HuH-7 (cell line): ENCODE measurements at places on chromosomes 6 and 20.

- no peak for DNase-seq
Observed at GRCh38 chr20:55172310-55173002, 697.1 kb downstream of the DOK5 start.

DNA sequence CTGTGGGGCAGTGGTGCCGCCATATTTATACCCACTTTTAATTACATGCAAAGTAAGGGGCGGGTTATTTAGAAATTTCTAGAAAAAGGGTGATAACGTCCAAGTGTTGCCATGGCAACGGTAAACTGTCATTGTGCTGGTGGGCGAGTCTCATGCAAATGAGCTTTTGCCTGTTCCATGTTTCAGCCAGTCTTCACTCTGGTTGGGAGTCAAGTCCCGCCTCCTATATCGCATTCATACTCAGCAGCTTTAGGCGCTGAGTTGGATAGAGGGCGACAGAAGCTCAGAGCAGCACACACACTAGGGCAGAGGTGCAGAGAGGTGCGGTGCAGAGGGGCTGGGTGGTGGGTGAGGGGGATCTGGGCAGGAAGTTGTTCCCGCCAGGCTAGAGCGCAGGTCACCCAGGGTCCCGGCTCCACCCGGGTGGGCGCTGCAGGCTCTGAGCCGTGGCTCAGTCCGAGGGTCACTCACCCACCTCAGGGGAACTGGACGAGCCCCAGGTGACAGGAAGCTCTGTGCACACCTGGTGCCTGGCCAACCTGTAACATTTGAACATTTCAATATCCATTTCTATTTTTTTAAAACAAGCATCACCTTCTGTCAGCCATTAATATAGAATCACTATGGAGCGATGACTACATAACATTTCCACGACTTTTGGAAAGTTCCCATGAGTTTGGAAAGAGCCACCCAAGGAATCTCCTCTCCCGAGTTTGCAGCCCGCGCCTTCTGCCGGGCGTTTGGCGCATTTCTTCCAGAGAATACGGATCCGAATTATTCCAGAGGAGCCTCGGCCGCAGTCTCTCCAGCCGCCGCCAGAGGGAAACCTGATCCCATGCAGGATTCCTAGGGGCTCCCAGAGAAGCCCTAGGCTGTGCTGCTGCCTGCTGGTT lies 89.1 kb upstream of the PHACTR3 start:
- DNase-seq: peak; percentile 86

- no peak for DNase-seq
Observed at GRCh38 chr20:17377231-17377630, 150.4 kb downstream of the PCSK2 start.

GRCh38 chr20:48828734-48829460 lies 1.1 kb upstream of the PREX1 start:
- DNase-seq: no peak

- DNase-seq: no peak
Observed at GRCh38 chr6:53915026-53915691, 120.4 kb downstream of the LRRC1 start.

- no peak for DNase-seq
Observed at GRCh38 chr6:63760199-63760598, 124.6 kb downstream of the PHF3 start.

DNA sequence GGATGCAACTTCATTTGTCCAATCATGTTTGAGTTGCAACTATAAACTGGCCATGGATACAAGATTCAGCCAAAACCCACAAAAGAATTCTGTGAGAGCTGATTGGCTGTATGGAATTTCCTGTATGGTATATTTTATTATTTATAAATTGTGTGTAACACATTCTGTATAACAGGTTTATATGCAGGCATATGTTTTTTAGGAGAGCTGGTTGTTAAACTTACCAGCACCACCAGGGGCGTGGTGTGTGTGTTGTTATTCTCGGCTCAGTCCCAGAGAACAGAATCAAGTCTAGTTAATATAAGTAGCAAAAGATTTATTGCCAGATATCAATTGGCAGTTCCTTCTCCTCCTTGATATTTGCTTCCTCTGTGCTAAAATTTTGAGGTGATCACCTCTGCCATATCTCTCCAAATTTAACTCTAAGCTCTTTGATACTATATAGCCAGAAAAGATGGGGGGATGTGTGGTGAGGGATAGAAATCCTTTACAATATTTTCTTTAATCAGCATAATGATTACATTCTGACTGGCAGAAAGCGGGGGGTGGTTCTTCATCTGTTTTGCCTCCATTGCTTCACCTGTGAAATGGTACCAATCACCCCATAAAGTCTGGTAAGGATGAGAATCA lies 22.9 kb downstream of the CNBD2 start:
- DNase-seq: peak; percentile 61

GRCh38 chr6:16488813-16489212 lies 250.4 kb downstream of the GMPR start:
- no peak for DNase-seq

- no peak for DNase-seq
Observed at GRCh38 chr20:14991023-14991422, 653.6 kb upstream of the FLRT3 start.

GRCh38 chr20:46914789-46915379 lies 20.2 kb downstream of the EYA2 start:
- no peak for DNase-seq

- no peak for DNase-seq
Observed at GRCh38 chr20:48626226-48626937, 201.4 kb downstream of the PREX1 start.

GRCh38 chr6:484746-485145 lies 93.2 kb downstream of the IRF4 start:
- no peak for DNase-seq

- peak; percentile 87 for DNase-seq
Observed at GRCh38 chr6:160991406-160992060, at the start of gene MAP3K4. Gene MAP3K4, plus strand, starts transcription at chr6:160991769. Its CDS starts 163 bp downstream, at chr6:160991932.

DNA sequence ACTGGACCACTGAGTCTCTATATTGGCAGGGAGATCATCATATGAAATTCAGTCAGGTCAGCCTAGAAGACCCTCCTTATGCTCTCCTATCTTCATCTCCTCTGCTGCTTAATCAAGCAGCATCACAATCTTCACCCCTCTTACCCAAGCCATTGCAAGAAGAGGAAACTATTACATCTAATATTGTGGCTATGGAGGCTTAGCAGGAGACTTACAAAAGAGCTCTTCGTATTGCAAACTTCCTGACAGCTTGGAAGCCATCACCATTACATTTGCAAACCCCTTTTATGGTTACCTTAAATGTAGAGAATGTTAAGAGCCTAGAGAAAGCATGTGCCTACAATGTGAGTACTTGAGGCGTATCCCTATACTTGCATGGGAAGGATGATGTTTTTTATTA lies 87.2 kb upstream of the STXBP5 start:
- DNase-seq: no peak

DNA sequence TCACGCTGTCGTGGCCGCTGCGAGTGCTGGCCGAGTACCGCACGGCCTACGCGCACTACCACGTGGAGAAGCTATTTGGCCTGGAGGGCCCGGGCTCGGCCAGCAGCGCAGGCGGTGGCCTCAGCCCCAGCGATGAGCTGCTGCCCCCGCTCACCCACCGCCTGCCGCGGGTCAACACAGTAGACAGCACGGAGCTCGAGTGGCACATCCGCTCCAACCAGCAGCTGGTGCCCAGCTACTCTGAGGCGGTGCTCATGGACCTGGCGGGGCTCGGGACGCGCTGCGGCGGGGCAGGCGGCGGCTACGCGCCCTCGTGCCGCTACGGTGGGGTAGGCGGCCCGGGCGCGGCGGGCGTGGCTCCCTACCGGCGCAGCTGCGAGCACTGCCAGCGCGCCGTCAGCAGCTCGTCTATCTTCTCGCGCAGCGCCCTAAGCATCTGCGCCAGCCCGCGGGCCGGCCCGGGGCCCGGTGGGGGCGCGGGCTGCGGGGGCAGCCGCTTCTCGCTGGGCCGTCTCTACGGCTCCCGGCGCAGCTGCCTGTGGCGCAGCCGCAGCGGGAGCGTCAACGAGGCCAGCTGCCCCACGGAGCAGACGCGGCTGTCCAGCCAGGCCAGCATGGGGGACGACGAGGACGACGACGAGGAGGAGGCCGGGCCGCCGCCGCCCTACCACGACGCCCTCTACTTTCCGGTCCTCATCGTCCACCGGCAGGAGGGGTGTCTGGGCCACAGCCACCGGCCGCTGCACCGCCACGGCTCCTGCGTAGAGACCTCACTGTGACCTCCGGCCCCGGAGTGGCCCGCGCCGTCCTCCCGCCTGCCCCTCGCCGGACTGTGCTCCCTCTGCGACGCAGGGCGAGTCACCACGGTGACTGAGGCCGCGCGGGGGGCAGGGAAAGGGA lies 5.7 kb downstream of the TMEM151B start:
- DNase-seq: no peak

GRCh38 chr6:39441986-39442385 lies 119.5 kb upstream of the KCNK16 start:
- no peak for DNase-seq

DNA sequence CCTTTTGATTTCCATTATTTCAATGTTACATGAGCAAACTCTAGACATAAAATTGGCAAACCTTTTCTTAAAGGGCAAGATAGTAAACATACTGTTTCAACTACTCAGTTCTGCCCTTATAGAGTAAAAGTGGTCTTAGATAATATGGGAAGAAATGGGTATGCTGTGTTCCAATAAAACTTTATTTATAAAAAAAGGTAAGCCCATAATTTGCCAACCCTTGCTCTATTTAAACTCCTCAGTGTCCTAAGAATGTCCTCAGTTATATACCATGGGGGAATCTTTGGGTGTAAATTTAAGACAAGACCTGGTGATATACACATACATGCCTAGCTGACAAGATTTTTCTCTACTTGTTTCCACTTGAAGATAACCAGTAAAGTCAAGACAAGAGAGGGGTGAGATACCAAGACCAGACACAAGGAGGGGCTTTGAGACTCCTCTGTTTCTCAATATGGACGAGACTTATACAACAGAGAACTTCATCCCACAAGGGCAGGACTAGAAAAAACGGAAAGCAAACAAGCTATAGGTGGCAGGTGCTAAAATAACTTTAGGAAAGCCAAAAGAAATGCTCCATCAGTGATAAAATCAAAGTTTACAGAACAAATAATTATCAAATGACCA lies 10.5 kb downstream of the SNX3 start:
- no peak for DNase-seq

DNA sequence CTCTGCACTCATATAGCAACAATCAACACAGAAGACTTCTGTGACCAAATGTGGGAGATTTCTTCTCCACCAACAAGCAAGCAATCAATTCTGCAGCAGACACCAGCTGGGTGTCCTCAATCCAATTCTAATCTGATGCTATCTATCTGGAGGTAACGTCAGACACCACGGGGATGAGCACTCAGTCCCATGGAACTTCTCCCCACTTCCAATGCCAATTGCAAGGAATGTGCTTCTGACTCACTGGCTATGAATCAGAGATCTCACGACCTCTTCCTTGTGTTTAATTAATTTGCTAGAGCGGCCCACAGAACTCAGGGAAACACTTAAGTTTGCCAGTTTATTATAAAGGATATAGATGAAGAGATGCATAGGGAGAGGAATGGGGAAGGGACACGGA lies 103.5 kb upstream of the SIRPG start:
- no peak for DNase-seq

GRCh38 chr6:136409597-136409996 lies 120.0 kb upstream of the BCLAF1 start:
- no peak for DNase-seq

DNA sequence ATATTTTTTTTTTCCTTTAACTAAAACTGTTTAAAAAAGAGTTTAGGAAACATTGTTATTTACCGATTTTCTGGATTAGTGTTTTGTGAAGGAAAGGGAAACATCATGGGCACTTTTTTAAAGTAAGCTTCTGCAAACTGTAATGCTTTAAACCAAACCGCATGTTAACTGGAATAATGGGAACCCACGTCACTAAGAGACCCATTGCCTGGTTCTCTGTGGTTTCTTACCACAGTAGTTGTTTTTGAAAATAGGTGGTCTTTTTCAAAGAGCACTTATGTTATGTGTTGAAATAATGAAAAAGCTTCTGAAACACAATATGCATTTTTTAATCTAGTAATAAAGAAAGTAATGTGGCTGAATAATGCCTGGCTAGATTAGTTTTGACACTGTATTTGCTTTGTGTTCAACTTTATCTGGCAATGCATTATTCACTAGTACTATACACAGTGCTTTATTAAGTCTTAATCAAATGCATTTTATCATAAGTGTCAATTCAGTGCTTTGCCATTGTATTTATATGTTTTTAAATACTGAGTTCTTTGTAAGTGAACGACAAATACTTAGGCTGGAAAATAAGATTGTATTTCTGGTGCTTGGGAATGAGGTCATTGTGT lies 754.1 kb upstream of the FLRT3 start:
- DNase-seq: no peak

- no peak for DNase-seq
Observed at GRCh38 chr6:112037783-112038216, 16.1 kb upstream of the CCN6 start.
